ENCODE measurements at places on chromosomes 4 and X.

DNA sequence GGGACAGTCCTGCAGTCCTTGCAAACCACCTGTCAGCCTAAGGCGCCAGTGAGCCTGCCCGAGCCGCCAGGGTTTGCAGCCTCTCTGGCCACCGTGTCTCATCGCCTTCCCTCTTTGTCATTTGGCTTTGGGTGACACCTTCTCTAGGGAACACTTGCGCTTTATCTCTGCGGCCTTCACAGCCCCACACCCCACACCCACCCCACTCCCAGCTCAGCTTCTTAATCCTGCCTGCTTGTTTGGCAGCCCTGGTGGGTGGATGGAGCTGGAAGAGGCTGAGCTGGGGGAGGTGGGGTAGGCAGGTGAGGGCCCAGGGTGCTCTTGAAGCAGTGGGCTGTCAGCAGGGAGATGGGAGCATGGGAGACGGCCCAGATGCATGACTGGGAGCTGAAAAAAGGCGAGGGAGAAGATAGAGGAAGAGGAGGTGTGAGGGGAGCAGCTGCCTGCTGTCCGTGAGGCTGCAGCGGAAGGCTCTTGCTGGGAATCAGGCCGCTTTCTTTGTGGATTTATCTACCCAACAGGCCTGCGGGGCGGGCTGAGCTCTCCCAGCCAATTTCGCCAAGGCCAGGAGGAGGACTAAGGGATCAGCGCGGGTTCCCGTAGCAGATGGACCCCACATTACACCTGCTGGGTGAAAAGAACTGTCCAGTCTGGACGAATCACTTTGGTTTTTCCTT is 97.5 kb upstream of the STOX2 start:
- no peak for DNase-seq

- DNase-seq: no peak
Measured at GRCh38 chr4:18935659-18936345, 914.2 kb upstream of the LCORL start.

- DNase-seq: peak; percentile 37
Measured at GRCh38 chr4:145482209-145483037, 770 bp downstream of the SMAD1 start.

GRCh38 chr4:43690116-43690515 is 758.5 kb downstream of the KCTD8 start:
- no peak for DNase-seq

GRCh38 chr4:73607375-73608033 is 12.7 kb downstream of the RASSF6 start:
- no peak for DNase-seq

DNA sequence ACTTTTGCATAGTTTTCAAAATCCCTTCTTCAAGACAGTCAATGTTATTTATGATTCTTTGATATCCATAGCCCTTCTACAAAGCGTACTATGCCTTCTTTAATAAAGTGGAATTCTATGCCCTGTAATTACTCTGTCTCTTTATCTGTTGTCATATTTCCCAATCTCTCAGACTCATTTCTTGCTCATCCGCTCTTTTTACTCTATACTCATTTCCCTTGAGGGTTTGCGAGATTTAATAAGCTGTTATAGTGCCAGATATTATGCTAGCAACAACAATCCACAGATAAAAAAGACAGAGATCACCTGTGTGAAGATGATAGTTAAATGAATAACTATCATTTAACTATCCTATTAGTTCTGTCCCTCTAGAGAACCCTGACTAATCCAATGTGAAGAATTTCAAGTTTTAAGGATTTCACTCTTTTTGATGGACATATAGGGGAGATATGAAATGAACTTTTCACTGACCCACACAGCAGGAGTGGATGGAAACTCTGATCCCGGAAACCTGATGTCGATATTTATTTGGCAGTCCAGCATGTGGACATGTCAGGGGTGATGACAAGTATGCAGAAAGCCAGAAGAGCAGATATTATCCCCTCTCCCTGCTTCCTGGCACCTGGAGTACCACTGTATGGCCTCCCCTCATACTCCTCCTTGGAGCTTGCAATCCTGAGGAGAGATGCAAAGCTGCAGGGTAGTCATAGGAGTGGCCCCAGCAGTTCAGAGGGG is 49.7 kb downstream of the TMEM156 start:
- no peak for DNase-seq

Measured in B cell (primary cell).